Activated CD8-positive, alpha-beta memory T cell treated with anti-CD3 and anti-CD28 coated beads for 48 hours (primary cell): ENCODE measurements at places on chromosomes 7 and 10.

GRCh38 chr7:101819183-101819582, 1.8 kb downstream of the CUX1 start:
- no peak for DNase-seq

DNA sequence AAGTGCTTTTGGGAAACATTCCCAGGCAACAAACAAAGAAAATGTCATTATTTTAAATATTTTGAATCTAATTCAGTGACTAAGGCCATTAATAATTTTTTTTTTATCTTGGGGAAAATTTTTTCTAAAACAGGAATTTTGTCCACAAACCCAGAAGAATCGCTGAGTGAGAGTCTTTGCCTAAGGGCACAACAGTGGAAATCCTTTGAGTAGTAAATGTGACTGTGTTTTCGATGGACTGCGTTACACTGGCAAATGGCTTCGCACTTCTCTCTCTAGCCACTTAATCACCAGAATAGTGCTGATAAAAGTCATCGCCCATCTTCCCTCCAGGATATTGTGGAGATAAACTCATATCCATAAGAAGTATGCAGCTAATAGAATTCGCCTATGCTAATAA, 430.3 kb upstream of the AKR1E2 start:
- DNase-seq = no peak

DNA sequence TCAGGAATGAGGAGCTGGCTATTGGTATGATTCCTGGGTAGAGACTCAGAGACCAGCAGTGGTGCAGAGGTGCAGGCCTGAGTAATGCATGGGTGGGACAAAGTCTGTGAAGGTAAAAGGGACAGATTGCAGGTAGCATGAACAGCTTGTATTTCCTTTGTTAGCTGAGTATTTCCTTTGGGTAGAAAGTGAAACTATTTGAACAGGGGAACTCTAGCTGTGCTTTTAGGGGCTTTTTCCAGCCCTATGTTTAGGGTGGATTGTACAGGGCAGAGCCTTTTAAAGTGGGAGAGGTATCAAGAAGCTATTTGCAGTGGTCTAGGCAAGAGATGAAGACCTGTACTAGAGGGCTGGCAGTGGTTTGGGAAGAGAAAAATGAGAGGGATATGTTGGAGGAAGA, 739.9 kb downstream of the REEP3 start:
- DNase-seq = no peak

DNA sequence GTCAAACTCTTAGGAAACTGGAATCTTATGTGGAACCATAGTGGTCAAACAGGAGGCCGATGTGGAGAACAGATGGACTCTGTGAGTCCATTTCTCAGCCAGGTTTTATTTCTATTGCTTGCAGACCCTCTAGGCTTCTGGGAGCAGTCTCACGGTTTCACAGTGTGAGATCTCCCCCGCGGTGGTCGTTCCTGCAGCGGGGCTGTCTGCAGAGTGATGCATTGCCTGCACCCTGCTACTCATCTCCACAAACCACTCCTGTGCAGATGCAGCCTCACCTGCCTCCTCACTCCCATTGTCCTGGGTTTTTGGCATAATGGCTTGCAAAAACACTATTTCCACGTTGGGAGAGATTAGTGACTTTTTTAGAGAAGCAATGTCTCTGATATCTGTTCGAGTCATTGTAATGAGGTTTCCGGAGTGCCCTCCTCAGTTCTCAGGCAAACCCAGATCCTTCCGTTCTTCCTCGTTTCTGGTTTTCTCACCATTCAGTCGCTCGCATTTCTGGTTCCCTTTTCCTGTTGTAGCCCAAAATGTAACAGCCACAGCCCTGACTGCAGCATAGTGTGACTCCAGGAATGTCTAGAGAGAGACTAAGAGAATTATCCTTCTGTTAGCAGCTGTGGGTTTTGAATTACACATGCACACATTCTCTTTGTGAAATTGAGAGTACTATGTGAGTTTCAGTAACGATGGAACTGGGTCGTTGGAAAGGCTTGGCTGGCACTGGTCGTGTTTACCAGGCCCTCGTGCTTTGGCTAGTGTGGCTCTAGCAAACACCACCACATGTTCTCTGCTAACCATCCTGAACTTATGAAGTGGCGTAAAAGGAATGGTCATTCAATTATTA, 30.2 kb downstream of the ACADSB start:
- DNase-seq = no peak

DNA sequence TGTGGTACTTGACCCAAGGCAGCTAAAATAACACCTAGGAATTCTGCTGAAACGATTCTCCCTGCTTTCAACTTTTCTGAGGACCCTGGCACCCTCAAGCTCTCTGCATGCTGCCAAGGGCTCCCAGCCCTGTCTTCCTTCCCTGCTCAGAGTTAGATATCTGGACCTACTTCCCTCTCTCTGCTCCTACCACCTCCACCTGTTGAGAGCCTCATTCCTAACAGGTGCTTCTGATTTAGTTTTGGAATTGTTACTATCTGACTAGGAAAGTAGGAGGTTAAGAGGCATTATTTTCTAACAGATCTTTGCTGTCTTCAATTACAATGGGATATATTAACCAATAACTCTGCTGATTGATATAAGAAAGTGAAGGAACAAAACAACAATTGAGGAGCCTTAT, 253.8 kb downstream of the FZD1 start:
- DNase-seq = no peak

DNA sequence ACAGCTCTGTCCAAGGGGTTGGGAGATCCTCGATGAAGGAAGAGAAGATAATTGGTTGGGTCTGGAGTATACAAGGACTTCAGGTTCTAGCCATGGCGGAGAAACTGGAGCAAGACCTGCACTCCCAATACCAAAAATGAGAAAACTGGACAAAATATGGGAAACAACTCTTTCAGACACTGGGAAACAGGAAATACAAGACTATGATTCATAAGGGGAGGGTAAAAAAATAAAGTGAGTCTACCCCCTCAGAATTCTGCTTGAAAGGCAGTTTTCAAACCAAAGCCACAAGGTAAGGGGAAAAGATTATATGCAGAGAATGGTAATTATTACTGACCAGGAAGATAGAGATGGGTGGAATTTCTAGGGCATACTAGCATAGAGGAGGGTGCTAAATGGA, 10.2 kb upstream of the SEC61G start:
- no peak for DNase-seq

GRCh38 chr7:34191162-34191561, 285.8 kb downstream of the BMPER start:
- no peak for DNase-seq

- no peak for DNase-seq
Observed at GRCh38 chr7:135859538-135859937, 110.9 kb upstream of the FAM180A start.

- DNase-seq = no peak
Observed at GRCh38 chr7:123285076-123285700, 85.4 kb upstream of the SLC13A1 start.

- no peak for DNase-seq
Observed at GRCh38 chr10:126421756-126422256, 33.5 kb upstream of the ADAM12 start.

DNA sequence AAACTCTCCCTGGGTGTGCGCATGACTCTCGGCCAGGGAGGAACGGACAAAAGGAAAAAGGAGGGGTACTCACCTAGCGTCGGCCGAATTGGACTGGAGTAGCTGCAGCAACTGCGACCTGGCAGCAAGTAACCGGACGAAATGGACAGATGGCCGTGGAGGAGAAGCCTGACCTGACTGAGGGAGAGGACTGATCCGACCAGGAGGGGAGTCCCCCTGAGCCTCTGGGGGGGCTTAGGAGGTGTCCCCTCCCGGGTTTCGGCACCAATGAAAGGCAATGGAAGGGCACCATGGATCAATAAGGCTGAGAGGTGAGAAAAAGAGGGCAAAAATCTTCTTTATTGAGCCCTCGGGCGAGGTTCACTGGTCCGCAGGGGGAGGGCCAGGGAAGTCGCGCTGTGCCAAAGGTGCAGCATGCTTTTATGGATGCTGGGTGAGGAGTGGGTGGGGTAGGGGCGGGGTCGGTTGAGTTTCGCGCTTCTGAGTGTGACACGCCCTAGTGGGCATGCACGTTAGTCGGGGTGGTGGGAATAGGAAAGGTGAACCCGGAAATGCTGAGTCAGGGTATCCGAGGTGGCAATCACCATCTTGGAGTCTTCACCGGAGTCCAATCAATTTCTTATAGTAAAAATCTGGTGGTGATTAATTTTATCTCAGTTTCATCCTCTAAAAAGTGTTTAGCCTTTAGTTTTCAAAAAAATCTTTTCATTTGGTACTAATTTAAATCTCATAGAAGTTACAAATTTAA, 638.5 kb upstream of the DPP6 start:
- DNase-seq = no peak

DNA sequence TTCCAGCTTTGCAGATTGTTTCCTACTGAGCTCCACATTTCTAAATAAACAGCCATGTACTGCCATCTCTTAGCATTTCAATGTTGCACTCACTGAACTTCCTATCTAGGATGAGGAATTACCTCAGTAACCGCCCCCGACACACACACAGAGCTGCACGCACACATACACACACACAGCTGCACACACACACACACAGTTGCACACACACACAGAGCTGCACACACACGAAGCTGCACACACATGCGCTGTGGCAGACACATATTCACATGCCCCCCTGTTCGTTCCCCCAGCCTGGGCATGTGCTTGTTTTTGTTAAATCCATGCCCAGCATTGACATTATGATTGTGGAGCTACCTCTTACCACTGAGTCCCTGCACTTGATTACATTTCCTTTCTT, 39.6 kb upstream of the CNPY1 start:
- DNase-seq = no peak

- no peak for DNase-seq
Observed at GRCh38 chr10:42781893-42782445, 626 bp upstream of the BMS1 start.

DNA sequence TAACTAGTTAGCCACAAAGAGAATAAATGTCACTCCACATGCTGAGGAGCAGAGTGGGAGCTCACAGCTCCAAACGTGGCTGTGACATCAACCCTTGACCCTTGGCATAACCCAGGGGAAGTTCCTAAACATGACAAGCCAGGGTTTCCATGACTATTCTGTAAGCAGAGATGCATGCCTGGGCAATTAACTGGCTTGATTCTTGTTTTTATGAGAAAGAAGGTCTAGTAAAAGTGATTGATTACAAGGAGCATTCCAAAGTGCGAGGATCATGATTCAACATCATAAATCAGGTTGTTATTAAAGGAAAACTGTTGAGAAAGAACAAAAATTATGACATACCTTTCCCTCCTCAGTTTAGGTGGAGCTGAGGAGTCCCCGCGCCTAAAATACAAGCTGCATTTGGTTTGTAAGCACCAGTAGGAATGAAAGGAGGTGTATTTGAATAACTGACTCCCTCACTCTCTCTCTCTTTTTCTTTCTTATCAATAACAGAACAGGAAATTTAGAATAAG, 108.4 kb downstream of the SFMBT2 start:
- no peak for DNase-seq

DNA sequence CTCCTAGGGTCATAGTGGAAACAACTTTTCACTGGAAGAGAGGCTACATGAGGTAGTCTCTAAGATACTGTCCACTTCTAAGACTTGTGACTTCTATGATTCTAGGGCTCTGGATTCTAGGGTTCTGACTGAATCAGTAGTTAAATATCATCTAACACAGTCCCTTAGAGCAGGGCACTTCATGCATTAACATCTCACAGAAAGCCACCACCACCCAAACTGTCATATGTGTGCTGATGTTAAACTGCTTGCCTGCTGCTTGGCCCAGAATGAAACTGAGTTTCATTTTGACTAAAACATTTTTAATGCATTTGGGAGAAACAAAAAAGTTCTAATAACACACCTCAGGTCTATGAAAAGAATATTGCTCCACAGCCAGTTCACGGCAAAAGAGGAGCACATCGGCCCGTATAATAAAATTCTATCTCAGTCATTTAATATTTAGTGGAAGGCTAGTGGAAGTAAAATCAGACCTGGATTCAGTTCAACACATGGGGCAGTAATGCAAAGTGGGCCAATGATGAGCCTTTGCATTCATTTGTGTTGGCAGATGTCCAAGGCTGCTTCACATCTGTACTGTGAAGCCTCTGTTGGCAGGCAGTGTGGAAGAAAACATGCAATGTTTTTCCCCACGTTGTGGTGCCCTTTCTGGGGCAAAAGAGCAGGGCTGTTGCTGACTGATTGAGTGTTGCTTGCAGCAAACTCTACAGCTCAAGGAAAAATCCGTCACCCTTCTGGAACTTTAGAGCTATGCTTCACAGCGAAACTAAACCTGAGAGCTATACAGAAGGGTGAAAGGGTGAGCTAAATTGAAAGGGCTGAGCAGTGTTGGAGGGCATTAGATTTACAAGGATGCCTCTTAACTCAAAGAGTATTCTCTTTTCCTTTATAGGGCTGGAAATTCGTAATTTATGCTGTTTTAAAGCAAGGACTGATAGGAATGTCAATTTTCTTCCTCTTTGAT, 33.5 kb upstream of the AUTS2 start:
- no peak for DNase-seq

- no peak for DNase-seq
Observed at GRCh38 chr10:129972145-129972965, 8.3 kb upstream of the EBF3 start.

- no peak for DNase-seq
Observed at GRCh38 chr7:93910076-93910994, 4.0 kb downstream of the GNGT1 start.

- no peak for DNase-seq
Observed at GRCh38 chr10:44985175-44985681, 6.6 kb upstream of the DEPP1 start.

DNA sequence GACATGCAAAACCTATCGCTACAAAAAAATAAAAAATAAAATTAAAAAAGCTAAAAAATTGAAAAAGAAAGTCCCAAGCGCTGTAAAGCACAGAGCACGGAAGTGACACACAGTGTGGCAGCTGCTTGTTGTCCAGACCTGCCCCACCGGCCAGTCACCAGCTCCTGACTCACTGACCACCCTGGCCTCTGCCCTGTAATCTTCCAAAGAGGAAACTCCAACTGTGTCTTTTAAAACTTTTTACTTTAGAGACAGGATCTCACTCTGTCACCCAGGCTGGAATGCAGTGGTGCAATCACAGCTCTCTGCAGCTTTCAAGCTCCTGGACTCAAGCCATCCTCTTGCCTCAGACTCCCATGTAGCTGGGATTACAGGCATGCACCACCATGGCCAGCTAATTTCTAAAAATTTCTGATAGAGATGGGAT, 23.6 kb downstream of the GNA12 start:
- DNase-seq = no peak

- no peak for DNase-seq
Observed at GRCh38 chr10:43202657-43203447, 64.0 kb downstream of the RASGEF1A start.

GRCh38 chr10:79948976-79949722, at the start of gene SFTPD:
SFTPD (minus strand) TSS chr10:79949105; CDS start chr10:79946659, 2,446 bp downstream.
- no peak for DNase-seq

- no peak for DNase-seq
Observed at GRCh38 chr10:7054915-7055314, 355.9 kb downstream of the SFMBT2 start.
